ENCODE measurements at places on chromosomes 2 and 18.

GRCh38 chr2:42129487-42129852, 39.7 kb upstream of the EML4 start:
- no peak for DNase-seq

DNA sequence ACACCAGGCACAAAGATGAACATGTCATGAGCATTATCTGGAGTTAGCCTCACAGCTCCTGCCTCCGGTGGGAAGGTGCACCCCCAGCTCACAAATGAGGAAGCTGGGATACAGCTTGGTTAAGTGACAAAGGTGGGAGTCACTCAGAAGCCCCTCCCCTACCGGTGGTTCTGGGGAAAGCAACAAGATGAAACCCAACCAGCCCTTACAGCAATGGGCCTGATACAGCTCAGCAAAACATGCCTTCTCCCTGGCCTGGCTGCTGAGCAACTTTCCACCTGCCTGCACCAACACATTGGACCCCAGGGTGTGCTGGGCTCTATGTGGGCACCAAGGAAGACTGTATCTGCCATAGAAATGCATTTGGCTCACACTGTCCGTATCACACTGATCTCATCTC, 113.2 kb downstream of the GYPC start:
- DNase-seq = no peak

DNA sequence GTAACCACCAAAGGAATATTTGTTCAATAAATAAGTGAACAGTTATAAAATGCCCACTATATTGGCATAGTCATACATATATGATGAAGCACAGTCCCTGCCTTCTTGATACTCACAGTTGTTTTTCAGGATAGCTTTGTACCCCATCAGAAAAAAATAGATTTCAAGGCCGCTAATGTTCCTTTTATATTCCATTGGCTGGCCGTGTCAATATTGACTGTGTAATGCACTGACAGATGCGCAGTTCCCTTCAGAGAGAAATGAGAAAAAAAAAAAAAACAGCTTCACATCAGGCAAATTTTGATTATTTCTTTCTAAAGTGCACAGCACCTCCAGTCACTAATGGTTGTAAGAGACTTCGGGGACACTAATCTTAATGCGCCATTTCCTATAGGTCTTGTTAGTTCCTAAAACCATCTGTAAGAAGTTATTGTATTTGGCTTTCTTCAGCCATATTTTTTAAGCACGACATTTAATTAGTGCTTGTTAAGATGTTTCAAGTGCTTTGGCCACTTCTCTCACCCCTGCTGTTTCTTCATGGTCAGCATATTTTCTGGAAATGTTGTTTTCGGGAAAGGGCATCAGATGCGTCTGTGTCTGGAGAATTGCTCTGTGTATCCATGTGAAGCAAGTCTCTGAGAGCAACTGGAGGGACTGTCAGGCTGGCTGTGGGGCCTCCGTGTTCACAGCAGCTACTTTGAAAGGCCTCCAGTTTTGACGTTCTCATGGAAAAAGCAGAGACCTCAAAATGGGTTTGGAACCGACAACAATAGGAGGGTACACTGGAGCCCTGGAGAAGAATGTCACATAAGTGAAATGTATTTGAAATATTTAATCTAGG, 378.3 kb downstream of the MTX2 start:
- no peak for DNase-seq

DNA sequence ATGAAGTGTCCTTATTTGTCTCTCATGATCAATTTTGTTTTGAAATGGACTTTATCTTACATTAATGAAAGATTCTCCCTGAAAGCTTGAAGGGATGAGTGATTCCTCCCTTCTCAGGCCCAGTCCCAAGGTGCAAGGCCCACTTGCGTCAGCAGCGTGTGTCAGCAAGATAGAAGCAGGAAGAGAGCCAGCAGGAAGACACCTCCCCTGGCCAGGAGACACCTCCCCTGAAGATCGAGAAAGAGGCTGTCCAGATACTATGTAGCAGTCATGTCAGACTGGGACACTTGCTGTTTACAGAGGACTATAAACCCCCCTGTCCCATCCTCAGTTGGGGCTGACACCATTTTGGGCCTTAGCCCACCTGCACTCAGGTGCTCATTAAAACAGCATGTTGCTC, 38.3 kb downstream of the TIMM21 start:
- DNase-seq = no peak

- DNase-seq = no peak
These were observed at the start of gene SERPINE2 for GRCh38 chr2:224039080-224039769. TSS of gene SERPINE2 (minus strand) at chr2:224039286. CDS start at chr2:224001900, 37,386 bp downstream.

DNA sequence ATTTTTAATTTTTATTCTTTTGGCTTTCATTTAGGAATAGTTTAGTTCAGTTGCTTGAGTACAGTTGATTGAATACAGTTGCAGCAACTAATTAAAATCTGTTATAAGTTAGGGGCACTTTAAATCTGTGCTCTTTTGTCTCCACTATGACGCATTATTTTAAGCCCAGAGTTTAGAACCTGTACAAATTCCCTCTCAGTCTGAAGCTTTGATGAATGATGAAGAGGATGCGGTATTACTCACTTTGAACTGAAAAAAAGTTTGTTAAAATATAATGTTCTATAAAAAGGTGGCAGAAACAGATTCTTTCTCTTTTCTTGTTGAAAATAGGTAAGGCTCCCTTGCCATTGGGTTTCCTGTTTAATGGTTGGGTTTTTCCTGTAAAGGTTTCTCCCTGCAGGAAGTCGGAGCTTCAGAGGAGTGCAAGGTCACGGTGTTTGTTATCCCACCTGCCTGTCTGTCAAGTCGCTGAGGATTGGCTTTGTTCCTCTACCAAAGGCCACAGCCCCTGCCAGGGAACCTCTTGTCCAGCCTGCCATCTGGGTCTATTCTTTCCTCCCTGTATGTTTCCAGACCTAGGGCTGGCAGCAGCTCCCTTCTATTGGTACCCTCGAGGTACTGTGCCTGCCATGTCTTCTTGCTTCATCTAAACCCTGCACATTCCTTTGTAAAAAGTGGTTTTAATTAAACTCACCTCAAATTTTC, 43.8 kb upstream of the FN1 start:
- DNase-seq = no peak

DNA sequence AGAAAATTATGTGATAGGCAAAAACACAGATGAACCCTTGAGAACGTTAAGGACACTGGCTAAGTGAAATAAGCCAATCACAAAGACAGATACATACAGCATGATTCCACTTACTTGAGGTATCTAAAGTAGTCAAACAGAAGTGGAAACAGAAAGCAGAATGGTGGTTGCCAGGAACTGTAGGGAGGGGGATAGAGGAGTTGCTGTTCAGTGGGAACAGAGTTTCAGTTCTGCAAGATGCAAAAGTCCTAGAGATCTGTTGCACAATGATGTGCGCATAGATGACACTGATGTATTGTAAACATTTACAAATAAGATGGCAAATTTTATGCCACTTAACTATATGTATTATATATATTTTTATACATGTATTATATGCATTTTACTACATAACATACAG, 59.7 kb downstream of the POLE4 start:
- DNase-seq = peak; percentile 93

- DNase-seq = no peak
These were observed 97.8 kb upstream of the RASGRP3 start for GRCh38 chr2:33378556-33379210.

GRCh38 chr2:42233976-42234441, 64.9 kb downstream of the EML4 start:
- DNase-seq = no peak

GRCh38 chr2:171173087-171173486, 12.4 kb upstream of the TLK1 start:
- peak; percentile 74 for DNase-seq

DNA sequence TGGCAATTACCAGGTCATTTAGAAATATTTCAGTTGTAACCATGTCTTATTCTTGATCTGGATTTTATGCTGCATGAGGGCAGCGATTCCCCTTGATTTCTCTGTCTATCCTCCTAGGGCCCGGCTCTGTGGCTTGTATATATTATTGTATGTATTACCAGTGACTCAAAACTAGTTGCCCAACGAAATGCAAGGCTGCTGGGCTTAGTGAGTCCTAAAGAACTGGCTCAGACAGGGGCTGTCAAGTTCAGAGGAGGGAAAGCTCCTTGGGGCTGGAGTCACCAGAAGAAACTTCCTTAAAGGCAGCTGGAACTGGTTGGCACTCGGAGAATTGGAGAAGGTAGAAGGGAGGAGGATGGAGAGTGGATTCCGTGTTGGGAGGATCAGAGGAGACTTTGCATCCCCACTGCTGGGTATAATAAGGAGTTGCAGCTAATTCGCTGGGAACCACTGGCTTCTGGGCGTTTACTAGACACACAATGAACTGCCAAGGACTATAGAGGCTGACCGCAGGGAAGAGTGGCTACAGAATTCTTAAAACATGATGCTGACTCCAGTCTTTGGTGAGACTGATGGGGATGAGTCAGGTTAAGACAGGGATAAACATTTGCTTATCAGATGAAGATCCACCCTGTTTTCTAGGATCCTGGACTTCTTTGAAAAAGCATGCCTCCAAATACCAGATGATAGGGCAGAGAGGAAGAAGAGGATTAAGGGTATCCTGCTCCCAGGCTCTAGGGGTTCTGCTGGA, 104.3 kb downstream of the PRKCE start:
- DNase-seq = no peak

GRCh38 chr2:56416500-56417176, 232.8 kb downstream of the CCDC85A start:
- DNase-seq = no peak

DNA sequence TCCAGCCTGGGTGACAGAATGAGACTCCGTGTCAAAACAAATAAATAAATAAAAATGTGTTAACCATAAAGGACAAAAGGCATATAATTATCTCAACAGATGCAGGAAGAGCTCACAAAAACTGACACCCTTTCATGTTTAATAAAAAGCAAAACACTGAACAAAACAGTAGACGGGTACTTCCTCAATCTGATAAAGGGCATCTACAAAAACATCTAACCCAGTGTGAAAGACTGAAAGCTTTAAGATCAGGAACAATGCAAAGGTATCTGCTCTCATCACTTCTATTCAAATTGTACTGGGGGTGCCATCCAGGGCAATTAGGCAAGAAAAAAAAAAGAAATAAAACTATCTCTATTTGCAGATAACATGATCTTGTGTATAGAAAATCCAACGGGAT, 11.7 kb upstream of the NCL start:
- DNase-seq = no peak

- no peak for DNase-seq
These were observed 55.2 kb downstream of the UNC50 start for GRCh38 chr2:98663511-98664090.

DNA sequence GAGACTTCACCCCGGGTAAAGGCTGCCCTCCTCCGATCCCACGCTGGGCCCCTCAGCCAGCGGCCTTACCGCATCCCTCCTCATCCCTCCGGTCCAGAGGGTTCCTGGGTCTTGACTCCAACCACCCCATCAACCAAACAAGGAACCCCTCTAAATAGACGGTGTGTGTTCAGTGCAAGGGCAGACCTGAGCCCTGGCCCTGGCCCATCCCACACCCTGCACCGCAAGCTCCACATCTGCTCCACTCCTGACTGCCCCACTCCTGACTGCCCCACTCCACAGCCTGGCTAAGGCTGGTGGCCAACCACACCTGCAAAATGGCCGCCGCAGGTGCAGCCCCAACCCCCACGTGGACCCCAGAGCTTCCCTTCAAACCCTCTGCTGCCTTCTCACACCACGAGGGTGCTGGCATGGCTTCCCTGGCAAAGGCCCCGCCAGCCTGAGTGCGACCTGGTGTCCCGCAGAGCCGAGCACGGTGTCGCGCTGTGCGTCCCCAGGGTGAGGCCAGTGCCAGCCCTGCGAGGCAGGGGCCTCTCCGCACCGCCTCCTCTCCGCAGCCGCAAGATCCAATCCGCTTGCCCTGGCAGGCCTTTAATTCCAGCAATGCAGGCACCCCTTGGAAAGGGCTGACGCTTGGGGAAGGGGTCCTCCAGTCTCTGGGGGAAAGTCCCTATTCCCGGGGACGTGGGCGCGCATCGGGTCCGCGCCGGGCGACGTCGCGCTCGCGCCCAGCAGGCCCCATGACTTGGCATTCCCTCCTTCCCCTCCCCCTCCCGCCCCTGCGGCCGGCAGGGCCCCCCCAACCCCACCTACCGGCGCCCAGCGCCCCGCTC, 1.5 kb downstream of the KIF1A start:
- DNase-seq = no peak

- DNase-seq = no peak
These were observed 103.4 kb downstream of the WDPCP start for GRCh38 chr2:63484901-63485300.

DNA sequence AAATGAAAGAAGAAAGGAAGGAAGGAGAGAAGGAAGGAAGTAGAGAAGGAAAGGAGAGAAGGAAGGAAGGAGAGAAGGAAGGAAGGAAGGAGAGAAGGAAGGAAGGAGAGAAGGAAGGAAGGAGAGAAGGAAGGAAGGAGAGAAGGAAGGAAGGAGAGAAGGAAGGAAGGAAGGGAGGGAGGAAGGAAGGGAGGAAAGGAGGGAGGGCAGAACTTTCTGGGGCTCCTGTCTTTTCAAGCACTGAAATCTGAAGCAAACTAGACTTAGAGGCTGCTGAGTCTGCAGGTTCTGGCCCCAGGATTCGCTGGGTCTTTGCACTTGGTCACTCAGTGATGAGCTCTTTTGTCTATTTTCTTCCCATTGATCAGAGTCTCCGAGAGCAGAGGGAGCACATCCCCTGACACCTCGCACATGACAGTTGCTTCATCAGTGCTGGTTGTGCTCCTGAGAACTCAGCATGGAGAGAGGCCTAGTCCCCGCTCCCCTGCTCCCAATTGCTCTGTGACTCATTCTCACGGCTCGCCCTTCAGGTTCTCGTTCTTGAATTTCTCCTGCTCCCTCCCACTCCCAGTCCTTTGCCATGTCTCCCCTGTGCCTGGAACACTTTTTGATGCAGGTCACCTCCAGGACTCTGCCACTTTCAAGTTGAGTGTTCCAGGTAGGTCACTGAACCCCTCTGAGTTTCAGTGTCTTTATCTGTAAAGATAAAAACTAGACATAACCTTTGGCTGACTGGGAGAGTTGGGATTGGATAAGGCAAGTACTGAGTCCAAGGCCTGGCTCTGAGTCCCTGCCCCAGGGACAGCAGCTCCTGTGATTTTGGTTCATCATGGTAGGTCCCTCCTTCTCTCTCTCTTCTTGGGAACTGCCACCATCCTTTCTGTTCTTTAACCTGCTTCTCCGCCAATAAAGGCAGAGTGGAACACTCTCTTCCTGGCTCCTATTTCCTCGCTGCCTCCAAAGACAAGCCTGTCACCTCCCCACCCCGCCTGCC, 55.2 kb downstream of the TNP1 start:
- DNase-seq = no peak

DNA sequence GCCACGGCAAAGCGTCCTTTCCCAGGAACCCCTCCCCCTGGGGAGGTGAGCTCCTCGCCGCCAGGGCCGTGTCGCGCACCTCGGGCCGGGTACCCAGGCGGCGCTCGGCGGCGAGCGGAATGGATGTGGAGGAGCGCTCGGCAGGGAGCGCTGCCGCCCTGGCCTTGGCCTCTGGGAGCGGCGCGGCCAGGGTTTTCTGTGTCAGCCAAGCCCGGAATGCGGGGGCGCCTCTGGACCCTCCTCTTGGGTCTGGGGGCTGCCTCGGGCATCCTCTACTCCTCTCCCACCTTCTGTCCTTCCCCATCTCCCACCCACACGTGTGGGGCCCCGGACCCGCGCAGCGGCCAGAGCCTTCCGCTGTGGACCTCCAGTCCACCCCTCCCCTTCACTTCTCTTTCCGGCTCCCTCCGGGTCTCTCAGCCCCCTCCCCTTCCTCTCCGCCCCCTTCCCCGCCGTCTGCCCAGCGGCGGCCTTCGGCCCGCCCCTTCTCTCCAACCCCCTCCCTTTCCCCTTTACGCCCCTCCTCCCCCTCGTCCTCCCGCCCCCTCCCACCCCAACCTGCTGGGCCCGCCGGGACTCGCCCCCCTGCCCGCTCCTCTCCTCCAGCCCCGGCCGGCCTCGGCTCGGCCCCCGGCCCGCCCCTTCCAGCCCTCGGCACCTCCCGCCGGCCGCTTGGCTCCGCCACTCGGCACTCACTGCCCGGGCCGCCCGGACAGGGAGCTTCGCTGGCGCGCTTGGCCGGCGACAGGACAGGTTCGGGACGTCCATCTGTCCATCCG, at the start of gene MERTK:
Gene MERTK (plus strand): TSS at position 684 of the 779 bp plus-strand sequence. CDS start 129 bp downstream, outside the sequence.
- DNase-seq = peak; percentile 90
